ENCODE measurements at places on chromosomes 1 and 21.

- DNase-seq = no peak
Measured at GRCh38 chr1:31227891-31228568, 11.7 kb downstream of the NKAIN1 start.

DNA sequence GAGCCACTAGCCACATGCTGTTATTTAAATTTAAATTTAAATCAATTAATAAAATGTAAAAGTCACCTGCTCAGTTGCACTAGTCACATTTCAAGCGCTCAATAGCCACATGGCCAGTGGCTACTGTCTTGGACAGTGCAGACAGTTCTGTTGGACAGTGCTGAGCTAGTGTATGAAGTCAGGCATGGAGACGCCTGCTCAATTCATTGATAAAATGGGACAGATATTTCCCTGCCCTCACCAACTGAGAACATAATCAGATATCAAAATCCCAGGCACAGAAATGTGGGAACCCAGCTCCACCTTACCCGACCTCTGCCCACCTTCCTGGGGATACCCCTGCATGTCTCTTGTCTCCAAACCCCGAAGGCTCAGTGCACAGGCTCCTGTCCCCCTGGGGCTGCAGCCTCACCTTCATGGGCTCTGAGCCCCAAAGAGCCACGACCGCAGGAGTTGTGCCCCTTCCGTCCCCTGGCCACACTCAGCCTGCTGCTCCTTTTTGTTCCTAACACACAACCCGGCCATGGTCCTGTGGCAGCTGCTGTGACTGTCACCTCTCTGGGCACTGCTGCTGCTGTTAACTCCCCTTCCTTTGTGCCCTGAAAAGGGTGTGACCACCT lies 63.5 kb downstream of the TCP10L start:
- DNase-seq = no peak

GRCh38 chr1:17791055-17791390 lies 35.9 kb downstream of the ACTL8 start:
- no peak for DNase-seq

- no peak for DNase-seq
Measured at GRCh38 chr1:189374816-189375215, 1102.8 kb downstream of the BRINP3 start.

GRCh38 chr1:104856091-104856490 lies 1106.4 kb downstream of the AMY1C start:
- DNase-seq = no peak

GRCh38 chr1:24058671-24059455 lies 53.1 kb downstream of the MYOM3 start:
- DNase-seq = no peak

GRCh38 chr1:241827264-241827663 lies 20.7 kb upstream of the EXO1 start:
- DNase-seq = no peak

DNA sequence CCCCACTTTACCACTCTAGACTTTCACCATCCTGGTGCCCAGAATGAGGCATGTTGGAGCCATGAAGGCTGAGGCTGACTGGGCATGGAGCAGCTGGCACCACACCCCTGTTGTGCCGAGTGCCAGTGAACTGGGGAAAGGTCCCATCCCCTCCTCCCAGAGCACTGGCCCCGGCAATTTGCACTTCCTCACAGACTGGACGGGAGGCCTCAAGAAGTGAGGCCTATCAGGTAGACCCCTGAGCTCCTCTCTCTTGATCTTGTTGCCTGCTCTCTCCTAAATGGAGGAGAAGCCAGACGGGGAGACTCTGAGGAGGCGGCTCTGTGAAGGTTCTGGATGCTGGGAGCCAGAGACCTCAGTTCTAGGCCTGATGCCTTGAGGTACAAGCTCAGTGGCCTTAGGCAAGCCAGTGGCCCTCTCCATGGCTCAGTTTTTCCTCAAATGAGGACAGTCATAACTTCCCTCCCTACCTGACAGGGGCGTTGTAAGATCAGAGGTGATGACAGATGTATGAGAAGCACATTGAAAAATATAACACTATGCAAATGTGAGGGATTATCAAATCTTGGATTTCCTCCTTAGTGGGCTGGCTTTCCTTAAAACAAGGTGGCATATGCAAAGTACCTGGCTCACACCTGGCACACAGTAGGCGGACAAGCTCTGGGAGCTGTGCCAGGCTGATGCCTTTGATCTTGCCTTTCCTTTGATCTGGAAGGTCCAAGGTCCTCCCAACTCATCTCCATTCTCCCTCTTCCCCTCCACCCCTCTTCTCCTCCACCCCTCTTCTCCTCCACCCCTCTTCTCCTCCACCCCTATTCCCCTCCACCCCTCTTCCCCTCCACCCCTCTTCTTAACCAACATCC lies 6.7 kb downstream of the GRHL3 start:
- DNase-seq = no peak

GRCh38 chr1:12615865-12616708 lies 1.9 kb downstream of the DHRS3 start:
- no peak for DNase-seq

DNA sequence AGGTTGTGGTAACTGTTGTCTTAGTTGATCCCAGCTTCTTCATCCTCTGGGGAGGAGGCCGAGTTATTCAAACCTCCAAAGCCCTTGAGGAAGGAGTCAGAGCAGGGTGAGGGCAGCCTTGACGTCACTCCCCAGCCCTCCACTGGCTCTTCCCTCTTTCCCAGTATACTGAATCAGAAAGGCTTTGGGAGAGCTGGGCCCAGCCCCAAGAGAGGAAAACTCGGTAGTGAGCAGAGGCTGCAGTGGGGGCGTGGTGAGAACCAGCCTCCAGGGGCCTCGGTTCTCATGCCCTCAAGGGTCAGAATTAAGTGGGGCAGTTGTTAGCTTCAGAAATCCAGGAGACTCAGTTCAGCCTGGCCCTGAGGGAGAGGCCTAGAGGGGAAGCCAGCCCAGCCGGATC lies 1.8 kb upstream of the GJA4 start:
- no peak for DNase-seq

DNA sequence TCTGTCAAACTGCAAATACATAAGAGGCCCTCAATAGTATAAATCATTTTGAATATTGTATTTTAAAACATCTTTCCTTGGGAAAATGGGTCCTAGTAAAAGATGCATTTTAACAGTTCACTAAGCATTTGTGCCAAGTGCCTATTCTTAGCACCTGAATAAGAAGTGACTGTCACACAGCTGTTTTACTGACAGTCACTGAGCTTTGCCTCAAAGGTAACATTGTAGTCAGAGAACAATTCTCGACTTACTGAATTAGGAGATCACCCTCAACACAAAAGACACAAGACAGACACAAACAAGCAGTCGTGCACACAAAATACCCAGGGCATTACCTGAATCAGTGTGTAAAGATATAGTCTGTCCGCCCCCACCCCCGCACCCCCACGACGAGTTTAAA lies 408 bp downstream of the ESRRG start:
- DNase-seq = no peak

DNA sequence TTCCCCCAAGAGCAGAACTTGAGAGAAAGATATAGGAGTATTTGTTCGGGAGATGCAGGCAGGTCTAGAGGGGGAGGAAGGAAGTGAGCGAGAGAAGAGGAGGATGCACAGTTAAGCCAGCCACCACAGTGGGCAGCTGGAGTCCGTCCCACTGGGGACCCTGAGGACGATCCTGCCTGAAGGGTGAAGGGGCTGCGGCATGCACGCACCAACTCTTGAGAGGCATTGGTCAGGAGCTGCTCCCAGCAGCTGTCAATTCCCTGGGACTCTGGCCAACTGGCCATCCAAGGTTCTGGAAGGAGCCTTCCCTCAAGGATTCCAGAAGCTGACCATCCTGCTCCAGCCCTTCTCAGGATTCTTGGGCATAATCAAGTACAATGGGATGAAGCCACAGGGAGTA lies 246.9 kb downstream of the MATN1 start:
- DNase-seq = no peak

- DNase-seq = no peak
Measured at GRCh38 chr1:216765346-216766300, 42.4 kb upstream of the ESRRG start.

DNA sequence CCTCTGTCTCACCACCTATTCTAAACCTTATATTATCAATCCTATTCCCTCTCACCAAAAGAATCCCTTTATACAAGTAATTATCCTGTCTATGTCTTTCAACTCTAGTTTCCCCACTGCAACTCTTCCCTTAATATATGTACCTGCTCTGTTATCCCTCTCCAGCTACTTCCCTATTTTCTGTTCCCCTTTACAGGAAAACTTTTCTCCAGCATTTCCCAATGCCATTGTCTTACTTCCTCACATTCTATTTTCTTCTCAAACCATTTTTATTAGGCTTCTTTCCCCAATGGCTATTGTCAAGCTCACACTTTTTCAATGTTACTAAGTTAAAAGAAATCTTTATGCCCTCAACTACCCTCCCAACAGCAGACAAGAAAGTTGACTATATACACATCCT lies 11.6 kb downstream of the DPYD start:
- DNase-seq = no peak

GRCh38 chr1:227951624-227952373 lies 4.1 kb upstream of the WNT9A start:
- no peak for DNase-seq

GRCh38 chr1:119790451-119791198 lies 20.6 kb downstream of the REG4 start:
- DNase-seq = no peak

All from stimulated activated CD8-positive, alpha-beta memory T cell treated with anti-CD3 and anti-CD28 coated beads, Interleukin-7, amount 100 ng/mL, for 24 hours (primary cell).